Foreskin fibroblast (primary cell): ENCODE measurements at places on chromosomes 5 and 9.

DNA sequence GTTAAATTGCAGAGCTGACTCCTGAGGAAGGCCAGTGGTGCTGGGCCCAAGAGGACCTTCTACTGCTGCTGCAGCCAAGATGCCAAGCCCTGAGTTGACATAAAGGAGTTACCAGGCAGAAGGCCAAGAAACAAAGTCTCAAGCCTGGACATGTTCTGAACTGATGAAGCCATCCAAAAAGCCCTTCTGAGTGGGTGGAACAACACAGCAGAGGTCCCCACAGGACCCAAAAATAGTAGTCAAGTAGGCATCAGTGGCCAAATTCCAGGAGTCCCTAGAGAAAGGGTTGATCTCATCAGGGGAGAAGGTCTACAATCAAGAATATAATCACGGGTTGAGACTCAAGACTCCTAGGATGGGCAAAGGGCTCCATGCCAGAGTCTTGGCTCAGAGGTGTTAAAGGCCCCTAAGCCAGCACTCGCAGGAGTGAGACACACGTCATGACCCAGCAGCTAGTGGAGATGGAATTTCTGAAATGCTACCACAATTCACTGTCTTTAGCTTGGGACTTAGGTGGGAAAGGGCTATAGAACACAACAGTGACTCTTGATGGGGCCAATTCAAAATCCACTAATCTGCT is 119.7 kb downstream of the FANCC start:
- peak; percentile 19 for DNase-seq

DNA sequence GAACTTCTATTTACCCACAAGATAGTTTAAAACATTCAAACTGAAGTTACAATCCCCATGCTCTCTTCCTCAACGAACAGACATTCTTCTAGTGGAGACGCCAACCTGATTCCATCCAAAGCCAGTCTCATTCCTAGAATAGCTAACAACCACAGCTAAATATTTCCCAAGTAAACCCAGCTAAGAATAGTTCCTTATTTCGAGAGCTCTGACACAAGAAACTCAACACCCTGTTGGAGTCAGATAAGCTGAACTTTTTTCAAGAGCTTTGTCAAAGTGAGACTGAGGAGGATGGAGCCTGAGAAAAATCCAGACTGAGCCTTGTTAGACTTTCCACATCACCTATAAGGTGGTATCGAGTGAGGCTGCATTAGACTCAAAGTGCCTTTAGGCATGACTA is 56.7 kb upstream of the RPS23 start:
- peak; percentile 57 for DNase-seq

- peak; percentile 23 for DNase-seq
Measured at GRCh38 chr9:123081824-123082223, 48.4 kb downstream of the GPR21 start.

DNA sequence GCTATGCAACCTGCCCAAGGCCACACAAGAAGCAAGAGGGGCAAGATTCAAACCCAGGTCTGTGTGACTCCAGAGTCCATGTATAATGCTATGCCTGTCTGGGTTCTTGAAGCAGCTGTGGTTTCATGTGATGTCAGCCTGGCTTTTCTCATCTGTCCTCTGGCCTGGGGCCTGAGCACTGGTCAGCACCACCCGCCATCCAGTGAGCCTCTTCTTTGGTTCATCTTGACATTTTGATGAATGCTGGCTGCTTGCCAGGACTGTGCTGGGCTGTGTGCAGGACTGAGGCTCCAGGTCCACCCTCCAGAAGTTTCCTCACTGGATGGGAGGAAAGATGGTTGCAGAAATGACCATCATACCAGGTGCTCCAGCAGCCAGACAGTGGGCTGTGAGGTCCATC is 61.5 kb downstream of the TSTD2 start:
- DNase-seq, result no peak
